SJSA1 (cell line): ENCODE measurements at places on chromosomes 5 and 9. TPM values are rescaled to one million over a fixed set of nuclear protein-coding genes. Genes with fewer than 3 reads are reported as not detected.

Gene FOXD4L6
- not detected in 2 replicates for total RNA-seq

- DNase-seq = no peak
Measured at GRCh38 chr9:17824191-17824590, 245.3 kb downstream of the SH3GL2 start.

Gene GABRB2
- not detected in 2 replicates for total RNA-seq

DNA sequence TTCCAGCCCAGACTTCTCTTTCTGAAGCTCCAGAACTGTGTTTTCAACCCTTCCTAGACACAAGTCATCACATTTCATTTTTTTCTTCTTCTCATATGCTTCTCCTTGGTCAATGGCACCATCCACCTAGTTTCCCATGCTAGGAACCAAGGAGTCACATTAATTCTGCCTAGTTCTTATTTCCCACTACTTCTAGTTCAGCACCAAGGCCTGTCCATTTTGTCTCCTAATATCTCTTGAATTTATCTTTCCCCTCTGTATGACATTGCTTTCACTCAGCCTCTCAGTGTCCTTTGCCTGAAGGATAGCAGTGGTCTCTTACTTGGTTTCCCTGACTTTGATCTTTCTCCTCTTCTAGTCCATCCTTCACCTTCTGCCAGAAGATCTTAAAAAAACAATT, 38.8 kb downstream of the ARHGEF28 start:
- no peak for DNase-seq

Gene FGF1
- total RNA-seq = 15.5 and 36.7 TPM in 2 replicates

DNA sequence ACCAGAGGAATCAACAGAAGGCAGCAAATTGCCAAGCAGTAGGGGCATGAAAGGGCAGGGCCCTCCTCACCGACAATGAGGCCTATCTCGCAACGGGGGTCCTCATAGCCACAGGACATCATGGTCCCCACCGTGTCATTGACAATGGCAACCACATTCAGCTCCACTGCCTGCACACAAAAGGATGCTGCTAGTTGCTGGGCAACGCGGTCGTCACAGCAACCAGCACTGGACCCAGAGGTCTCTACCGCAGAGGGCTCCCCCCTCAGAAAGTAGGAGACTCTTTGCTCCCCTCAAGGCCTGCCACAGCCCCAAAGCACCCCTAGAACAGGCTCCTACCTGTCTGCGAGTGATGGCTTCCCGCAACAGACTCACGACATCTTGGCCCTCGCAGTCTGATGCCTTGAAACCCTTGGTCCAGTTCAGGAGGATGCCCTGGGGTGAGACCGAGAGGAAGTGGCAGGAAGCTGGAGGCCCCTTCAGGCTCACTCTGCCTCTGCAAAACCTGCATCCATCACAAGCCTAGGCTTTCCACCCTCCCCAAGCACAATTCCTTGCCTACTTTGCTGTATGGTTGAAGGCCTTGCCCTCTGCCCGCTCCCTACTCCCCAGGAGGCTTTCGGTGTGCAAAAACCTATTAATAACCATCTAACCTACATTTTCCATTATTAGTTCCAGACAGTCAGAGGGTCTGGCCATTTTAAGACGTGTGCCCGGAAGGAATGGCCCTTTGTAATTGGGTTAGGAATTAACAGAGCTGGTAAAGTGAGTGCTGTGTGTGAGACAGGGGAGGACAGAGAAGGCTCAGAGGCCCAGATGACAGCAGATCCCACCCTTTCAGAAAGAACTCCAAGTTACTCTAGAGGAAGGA, 15.2 kb downstream of the HK3 start:
- DNase-seq = no peak

Gene NR3C1
- total RNA-seq = 76.3 and 86.5 TPM in 2 replicates

GRCh38 chr5:55702598-55703345, 9.4 kb downstream of the SLC38A9 start:
- DNase-seq = no peak

DNA sequence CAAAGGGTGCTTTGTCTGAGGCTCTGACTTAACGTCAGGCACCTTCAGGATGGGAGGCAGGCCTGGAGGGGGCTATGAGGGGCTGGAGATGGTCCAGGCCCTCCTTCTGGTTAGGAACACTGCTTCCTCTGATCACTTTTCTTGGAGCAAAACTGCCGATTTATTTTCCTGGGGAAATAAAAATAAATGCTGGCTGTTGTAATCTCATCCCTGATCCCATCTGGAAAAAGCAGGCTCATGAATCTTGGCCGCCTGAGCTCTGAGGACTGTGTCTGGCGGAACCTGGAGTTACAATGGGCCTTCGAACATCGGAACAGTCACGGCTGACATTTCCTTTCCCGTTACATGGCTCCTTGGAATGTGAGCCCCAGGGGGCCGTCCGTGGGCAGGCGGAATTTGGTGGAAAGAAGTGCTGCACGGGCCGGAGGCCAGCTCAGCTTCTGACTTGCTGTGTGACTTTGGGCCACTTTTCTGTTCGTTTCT, 157.8 kb downstream of the RGS3 start:
- DNase-seq = peak; percentile 77

DNA sequence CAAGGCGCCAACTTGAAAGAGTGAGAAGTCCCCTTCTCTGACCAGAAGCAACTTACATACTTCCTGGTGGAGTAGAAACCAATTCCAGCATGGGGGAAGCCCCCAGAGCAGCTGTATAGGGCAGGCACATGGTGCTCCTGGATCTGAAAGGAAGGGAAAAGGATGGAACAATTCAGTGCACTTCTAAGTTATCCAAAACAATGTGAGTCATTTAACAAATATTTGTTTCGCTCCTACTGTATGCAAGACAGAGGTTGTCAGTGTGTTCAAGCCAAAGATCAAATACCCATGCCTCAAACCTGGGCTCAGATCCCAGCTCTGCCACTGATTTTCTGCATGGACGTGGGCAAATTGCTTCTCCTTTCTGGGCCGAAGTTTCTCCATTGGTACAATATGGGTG, 67.1 kb downstream of the LHX2 start:
- DNase-seq = peak; percentile 65

GRCh38 chr9:91101611-91102168, 260.0 kb downstream of the AUH start:
- no peak for DNase-seq

Gene PCDHGA4
- 1.2 and 1.7 TPM in 2 replicates for total RNA-seq

Gene GRIN3A
- total RNA-seq = not detected in 2 replicates

Gene CCDC187
- total RNA-seq = not detected in 2 replicates

DNA sequence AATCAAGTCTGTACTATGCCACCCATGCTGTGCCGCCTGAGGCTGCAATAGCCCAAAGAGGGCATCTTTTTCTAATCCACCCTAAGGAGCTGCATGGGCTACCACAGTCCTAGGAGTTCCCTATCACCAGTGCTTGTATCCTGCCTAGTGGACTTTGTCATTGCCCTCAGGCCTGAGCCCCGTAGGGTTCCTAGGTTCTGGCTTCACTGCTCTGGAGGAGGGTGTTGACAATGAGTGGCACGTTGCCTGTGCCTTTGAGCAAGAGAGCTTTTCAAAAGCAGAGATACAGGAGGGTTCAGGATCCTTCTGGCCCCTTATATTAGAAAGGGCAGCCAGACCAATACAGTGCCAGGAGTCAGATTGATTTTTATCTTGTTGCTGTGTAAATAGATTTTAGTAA, 93.0 kb downstream of the PRDM6 start:
- DNase-seq = no peak

Gene PCDHGB3
- total RNA-seq = 1.1 TPM in 1 of 2 replicates, not detected in the other

DNA sequence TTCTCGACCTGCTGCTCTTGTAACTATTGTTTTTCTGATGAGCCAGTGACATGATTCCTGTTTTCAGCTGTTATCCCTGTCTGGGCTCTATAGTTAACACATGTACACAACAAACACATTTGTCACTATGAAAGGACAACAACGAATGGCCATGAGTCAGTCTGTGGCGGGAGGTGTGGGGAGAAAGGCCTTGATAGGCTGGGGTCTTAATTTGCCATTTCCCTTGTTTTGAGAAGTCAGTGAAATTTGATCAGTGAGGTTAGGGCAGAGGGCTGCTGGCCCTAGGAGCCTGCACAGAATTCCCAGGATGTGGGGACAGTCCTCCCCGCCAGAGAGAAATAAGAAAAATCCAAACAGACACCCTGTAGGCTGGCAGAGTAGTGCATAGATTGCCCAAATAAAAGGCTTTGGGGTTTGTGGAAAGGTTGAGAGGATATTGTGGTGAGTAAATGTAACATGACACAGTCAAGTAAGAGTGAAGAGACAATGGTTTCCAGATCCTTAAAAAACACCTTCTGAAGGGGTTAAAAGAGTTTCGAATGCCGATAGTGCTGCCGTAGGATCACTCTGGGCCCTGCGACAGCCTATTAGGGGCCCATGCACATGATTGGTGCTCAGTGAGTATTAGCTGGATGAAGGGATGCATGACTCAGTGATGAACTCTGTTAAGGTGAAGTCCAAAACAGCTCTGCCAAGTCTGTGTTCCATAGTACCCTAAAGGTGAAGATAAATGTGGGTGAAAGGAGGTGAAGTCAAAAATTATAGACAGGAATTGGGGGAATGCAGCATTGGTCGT, 110.9 kb upstream of the PRRC1 start:
- no peak for DNase-seq

DNA sequence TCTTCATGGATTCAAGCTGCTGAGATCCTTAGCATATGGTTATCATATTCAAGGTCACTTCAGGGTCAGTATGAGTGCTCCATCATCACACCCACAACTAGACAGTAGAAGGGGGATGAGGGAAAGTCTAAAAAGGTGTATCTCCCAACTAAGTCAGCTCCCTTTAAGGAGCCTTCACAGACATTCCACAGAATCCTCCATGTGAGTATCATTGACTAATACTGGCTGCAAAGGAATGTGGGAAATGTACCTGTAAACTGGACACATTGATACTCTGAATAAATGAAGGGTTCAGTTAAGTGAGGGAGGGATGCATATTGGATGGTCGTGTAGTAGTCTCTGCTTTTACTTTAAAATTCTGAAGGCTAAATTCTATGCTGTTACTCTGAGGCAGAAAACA, 330.7 kb downstream of the LRRC70 start:
- DNase-seq = no peak

Gene DMGDH
- 0.03 TPM in 1 of 2 replicates, not detected in the other for total RNA-seq

GRCh38 chr9:90308691-90309090, 333.9 kb downstream of the DIRAS2 start:
- no peak for DNase-seq

- DNase-seq = no peak
Measured at GRCh38 chr5:74767579-74767913, 497 bp downstream of the NSA2 start.

DNA sequence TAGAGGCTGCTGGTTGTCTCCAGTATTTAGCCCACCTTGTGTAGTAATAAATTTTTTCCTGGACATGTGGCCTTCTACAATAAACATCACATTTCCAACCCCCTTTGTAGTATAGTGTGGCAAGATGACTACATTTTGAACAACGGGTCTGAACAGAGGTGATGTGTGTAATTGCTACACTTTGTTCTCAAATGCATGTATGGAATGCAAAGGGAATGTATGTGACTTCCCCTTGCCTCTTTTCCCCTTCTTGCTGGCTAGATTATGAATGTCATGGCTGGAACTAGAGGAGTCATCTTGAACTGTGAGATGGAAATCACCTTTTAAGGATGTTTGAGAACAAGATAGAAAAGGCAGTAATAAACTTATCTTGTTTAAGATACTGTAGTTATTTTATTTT, 54.5 kb downstream of the PRR16 start:
- DNase-seq = no peak

GRCh38 chr5:1504069-1504595, 19.6 kb downstream of the LPCAT1 start:
- DNase-seq = no peak

GRCh38 chr5:134662971-134663370, 14.4 kb downstream of the SEC24A start:
- peak; percentile 22 for DNase-seq

Gene KIF4B
- total RNA-seq = not detected in 2 replicates

Gene ERBIN
- total RNA-seq = 118 and 122 TPM in 2 replicates

GRCh38 chr5:6488021-6488420, 39.4 kb downstream of the UBE2QL1 start:
- no peak for DNase-seq

GRCh38 chr5:55227664-55228430, 732 bp upstream of the MCIDAS start:
- no peak for DNase-seq

DNA sequence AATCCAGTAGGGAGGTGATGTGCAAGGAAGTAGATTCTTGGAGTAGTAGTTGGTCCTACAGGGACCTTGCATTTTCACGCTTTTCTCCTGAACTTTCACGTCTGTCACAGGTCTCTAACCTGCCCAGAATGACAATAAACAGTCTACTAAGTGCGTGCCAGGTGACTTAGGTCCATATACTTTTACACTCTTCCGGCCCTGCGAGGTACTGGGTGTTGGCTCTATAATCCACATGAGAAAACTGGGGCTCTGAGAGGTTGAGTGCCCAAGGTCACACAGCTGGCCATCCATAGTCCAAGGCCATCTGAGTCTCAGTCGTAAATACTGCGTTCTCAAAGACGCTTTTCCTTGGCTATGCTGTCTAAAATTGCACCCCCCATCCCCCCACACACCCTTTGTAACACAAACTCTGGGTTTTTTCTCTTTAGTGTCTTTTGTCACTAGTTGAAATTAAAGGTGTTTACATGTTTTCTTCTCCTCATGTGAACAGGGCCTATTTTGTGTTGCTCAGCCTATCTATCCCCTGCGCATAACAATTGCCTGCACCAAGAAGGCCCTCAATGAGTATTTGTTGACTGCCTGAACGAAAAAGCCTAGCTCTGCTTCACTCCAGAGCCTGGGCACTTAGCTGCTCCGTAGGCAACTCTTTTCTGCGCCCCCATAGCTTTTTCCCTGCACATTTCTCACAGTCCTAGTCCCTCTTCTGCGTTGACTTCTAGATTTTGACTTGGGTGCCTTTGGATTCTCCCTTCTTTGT, 943 bp downstream of the SFXN1 start:
- no peak for DNase-seq

GRCh38 chr9:117072216-117072615, 342.6 kb downstream of the ASTN2 start:
- DNase-seq = no peak

Gene GRIA1
- total RNA-seq = not detected in 2 replicates

GRCh38 chr5:137831526-137831925, 36.1 kb upstream of the MYOT start:
- DNase-seq = no peak

DNA sequence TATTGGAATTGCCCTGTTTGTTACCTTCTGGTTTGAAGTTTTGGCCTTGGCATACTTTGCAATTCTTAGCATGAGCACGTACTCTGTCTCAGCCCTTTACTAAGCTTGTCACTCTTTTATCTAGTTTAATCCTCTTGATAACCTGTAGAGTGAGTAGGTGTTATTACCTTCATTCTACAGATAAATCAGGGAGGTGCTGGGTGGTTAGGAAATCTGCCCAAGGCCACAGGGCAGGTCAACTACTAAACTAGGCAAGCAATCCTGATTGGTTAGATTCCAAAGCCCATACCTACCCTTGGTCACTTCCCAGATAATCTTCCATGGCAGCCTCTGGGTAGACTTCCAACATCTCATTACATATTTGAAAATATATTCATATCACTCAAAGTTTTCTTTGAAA, 65.7 kb downstream of the PCSK5 start:
- no peak for DNase-seq

DNA sequence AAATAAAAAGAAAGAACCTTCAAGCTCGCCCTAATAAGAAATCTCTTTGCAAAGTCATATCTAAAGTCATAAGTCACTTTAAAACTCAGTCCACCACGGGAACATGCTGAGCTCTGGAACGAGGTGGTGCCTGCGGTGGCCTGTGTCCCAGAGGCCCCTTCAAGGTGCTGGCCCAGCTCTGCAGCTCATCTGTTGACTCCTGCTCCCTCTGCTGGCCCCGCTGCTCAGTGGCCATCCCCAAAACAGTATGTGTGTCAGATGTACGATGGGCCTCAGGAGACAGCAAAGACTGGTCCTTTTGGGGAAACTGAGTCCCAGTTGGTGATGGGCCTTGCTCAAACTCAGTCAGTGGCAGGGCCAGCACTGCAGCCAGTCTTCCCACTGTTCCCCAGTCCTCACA, 22.8 kb upstream of the FOXB2 start:
- DNase-seq = peak; percentile 4

Gene WDR38
- not detected in 2 replicates for total RNA-seq
